Ureter (tissue), 1 donor: ENCODE measurements at places on chromosomes 4 and X. TPM values are rescaled to one million over a fixed set of nuclear protein-coding genes. Genes with fewer than 3 reads are reported as not detected.

Gene ZCCHC4
- total RNA-seq: 14.2 TPM

Gene KLHL15
- 7.8 TPM for total RNA-seq

Gene UXT
- total RNA-seq: 95.1 TPM

Gene PPP4R3C
- not detected for total RNA-seq

Gene RBMXL3
- not detected for total RNA-seq

Gene ADD1
- total RNA-seq: 416 TPM

Gene SHISA3
- 0.31 TPM for total RNA-seq

Gene BEND2
- not detected for total RNA-seq

Gene GDI1
- total RNA-seq: 126 TPM

Gene ZMYM3
- total RNA-seq: 28.9 TPM

Gene CCDC110
- total RNA-seq: 2.3 TPM

Gene TLR6
- total RNA-seq: 3.0 TPM

Gene USP53
- 108 TPM for total RNA-seq

Gene AMTN
- not detected for total RNA-seq

Gene FGF2
- total RNA-seq: 12.2 TPM

Gene F9
- total RNA-seq: not detected

Gene CSN1S1
- total RNA-seq: not detected

Gene NLGN4X
- 5.9 TPM for total RNA-seq

Gene MYOZ2
- total RNA-seq: 0.47 TPM

Gene CCSER1
- 94.5 TPM for total RNA-seq

Gene DUSP21
- total RNA-seq: not detected

Gene UCHL1
- total RNA-seq: 8.6 TPM

Gene NPNT
- 5.8 TPM for total RNA-seq

Gene TNMD
- total RNA-seq: not detected

Gene ERVMER34-1
- total RNA-seq: 3.7 TPM

Gene PLXNA3
- total RNA-seq: 54.0 TPM

Gene RAP2C
- 18.6 TPM for total RNA-seq

Gene GAB1
- total RNA-seq: 42.4 TPM

Gene CCNI
- total RNA-seq: 238 TPM

Gene TGIF2LX
- not detected for total RNA-seq

Gene FUNDC1
- total RNA-seq: 16.1 TPM

Gene IL2
- 0.99 TPM for total RNA-seq

Gene ARX
- not detected for total RNA-seq

Gene MGARP
- 0.75 TPM for total RNA-seq

Gene ADH1B
- 142 TPM for total RNA-seq

Gene NAP1L2
- total RNA-seq: 8.9 TPM

Gene CENPE
- total RNA-seq: 1.3 TPM

Gene SPIN4
- 4.7 TPM for total RNA-seq

Gene CXXC4
- total RNA-seq: 1.4 TPM

Gene IL9R
- 22.1 TPM for total RNA-seq

Gene RGN
- total RNA-seq: 7.0 TPM

Gene AWAT2
- not detected for total RNA-seq

Gene CT45A5
- total RNA-seq: not detected

Gene GRIPAP1
- total RNA-seq: 56.8 TPM

Gene CXCL13
- 1.6 TPM for total RNA-seq

Gene CENPVL2
- total RNA-seq: not detected

Gene ATP6AP1
- 120 TPM for total RNA-seq

Gene ARMCX2
- total RNA-seq: 57.8 TPM

Gene SORCS2
- total RNA-seq: 2.8 TPM

Gene FAM47A
- not detected for total RNA-seq

Gene TDO2
- total RNA-seq: 1.0 TPM

Gene ANXA5
- 141 TPM for total RNA-seq
